Astrocyte (in vitro differentiated cells and primary cell): ENCODE measurements at places on chromosomes 3 and 15.

- no peak for DNase-seq
Observed at GRCh38 chr3:24662449-24663345, 168.0 kb upstream of the THRB start.

DNA sequence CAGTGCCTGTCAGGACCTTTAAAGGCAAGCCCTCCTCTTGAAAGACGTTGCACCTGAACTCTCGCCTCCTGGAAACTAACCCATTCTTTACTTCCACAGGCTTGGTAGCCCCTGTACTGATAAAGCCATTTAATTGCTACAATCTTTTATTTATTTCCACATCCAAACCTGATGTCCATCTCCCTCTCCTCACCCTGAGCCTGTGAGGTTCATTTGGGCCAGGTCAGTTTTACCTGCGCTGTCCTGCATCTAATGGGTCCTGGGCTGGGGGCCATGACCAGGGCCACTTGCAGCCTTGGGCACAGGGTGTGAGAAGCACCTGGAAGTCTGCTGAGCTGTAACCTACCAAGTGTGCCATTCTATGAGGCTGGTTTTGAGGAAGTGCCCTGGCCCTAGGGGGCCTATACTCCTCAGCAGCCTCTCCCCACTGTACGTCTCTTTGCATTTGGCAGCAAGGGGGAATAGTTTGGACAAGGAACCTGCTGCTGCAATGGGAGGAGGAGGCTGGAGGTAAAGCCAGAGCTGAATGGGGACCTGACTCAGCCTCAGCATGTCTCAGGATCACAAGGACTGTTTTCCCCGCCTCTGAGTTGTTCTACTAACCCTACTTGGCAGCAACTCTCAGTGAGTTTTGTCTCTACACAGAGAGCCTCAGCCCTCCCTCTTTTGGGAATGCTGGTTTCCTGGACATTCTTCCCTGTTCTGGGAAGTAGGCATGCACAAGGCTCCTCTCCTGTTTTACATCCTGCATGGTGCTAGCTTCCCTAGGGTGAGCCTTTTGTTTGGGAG is 53.8 kb downstream of the WDR76 start:
- DNase-seq = peak; percentile 13

GRCh38 chr3:133254151-133254550 is 145.7 kb upstream of the BFSP2 start:
- DNase-seq = no peak

- peak; percentile 51 for DNase-seq
Observed at GRCh38 chr15:71301958-71302621, 186.8 kb downstream of the THSD4 start.

GRCh38 chr15:25051399-25052154 is 96.8 kb downstream of the SNRPN start:
- no peak for DNase-seq

- peak; percentile 44 for DNase-seq
Observed at GRCh38 chr3:29440413-29441305, 159.8 kb downstream of the RBMS3 start.

- DNase-seq = no peak
Observed at GRCh38 chr3:118765636-118766305, 268.9 kb downstream of the IGSF11 start.

DNA sequence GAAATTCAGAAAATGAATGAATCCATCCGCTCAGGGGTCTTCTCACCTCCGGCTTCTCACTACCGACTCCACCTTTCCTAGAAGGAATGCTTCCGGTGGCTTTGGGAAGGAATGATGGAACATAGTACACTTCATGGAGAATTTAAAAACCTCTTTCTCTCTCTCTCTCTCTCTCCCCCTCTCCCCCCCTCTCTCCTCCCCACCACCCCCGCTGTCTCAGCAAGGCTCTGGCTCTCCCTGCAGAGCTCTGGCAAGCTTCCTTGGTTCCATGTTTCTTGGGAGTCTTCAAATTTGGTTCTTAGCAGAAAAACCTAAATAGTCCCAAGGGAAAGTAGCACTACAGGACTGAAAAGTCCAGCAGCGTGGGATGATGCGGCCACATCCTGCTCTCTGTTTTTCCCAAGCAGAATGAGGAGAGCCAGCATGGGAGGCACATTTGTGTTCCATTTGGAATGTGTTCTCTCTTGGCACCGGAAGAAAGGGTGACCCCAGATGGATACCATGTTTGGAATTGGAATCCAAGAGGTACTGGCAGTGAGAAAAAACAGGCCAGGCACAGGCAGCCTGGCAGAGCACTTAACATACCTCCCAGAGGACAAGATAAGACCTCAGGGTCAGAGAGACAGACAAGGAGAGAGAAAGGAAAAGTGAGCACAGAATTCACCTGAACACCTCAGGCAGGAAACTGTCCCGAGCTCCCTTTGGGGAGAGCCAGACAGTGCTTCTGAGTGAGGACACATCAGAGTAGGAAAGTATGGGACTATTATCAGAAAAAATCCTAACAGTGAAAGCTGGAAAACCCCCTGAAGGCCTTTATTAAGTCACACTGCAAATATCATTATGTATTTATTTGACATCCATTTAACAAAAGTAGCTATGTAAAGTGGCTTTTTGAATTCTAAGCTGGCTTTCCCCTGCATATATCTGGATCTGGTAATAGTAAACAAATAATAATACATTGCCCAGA is at the start of gene POPDC2:
Gene POPDC2 (minus strand): TSS at position 116 of the 967 bp plus-strand sequence. CDS start 166 bp downstream, outside the sequence.
- DNase-seq = no peak
